EH (cell line): ENCODE measurements at places on chromosomes 11 and 22.
A peak's percentile ranks its signal among the peaks of the same experiment; 100 is the strongest.

- DNase-seq = no peak
Measured at GRCh38 chr11:3002351-3002861, 10.3 kb upstream of the NAP1L4 start.

DNA sequence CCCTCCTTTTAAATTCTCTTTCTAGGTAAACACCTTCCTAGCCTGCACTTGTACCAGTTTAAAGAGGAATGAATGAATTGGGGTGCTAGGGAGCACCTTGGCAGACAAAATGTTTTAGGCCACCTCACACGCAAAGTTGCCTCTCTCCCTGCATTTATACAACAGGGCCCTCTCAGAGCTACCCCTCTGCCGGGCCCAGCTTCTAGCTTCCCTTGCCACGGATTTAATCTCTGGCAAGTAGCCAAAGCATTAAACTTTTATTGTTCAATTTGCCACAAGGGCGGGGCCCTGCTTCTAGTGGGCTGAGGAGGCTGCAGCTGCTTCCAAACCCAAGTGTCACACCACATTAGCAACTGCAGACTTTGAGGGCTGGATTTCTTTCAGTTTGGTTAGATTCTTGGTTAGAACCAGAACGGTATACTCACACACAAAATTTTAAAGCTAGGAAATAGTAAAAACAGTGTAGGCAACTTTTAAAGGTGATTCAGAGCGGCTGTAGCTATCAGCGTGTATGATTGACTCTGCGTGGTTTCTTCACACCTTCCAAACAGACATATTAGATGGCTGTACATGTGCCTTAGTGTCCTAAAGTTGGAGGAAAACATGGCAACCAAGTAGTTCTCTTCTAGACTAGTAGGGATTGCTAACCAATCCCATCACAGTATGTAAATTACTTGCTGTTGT is 6.5 kb downstream of the KREMEN1 start:
- DNase-seq = peak; percentile 47

DNA sequence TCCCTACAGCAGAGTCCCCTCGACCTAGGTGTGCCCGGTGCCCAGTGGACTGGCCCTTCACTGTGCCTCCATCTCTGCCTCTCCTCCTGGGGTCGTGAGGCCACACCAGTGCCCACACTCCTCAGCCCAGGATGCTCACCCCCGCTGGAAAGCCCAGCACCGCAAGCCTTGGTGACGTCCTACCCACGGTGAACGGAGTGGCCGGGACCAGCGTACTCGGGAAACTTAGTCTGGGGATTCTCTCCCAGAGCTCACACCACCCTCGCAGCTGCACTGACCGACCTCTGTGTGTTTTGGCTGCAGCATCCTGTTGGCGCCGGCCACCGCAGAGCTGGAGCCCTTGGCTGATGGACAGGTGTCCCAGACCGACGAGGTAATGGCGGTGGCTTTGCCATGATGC is 35.5 kb upstream of the KRTAP5-7 start:
- DNase-seq = no peak

DNA sequence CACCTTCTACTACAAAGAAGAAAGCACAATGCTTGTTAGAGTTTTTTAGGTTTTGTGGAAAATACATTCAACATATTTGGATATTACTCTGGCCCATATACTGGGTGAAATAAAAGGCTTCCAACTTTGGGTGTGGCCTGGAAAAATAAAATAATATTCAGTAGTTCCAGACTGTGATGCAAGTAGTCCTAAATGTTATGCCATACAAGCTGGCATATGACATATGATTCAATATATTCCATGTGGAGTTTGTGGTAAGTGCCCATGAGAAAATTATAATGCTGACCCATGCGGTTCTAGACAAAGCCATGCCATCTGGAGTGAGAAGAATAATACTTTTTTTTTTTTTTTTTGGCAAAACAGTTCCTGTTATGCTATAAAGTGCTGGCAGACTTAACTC is 683.3 kb downstream of the LUZP2 start:
- no peak for DNase-seq

DNA sequence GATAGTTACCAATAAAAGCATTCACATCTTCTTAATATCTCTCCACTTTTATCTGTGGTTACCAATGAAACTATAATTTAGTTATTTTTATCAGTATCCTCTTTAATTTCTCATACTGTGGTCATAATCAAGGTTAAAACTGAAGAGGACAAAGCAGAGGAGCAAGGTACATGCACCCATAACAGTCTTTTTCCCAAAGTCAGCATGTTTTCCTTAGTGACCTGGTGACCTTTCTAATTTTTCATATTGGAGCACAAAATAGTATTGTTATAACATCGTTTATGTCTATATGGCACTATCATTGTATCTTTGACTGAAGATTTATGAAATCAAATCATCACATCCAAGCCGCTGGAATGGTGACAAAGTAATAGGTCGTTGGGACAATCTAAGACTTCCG is 51.5 kb upstream of the CHORDC1 start:
- DNase-seq = no peak

DNA sequence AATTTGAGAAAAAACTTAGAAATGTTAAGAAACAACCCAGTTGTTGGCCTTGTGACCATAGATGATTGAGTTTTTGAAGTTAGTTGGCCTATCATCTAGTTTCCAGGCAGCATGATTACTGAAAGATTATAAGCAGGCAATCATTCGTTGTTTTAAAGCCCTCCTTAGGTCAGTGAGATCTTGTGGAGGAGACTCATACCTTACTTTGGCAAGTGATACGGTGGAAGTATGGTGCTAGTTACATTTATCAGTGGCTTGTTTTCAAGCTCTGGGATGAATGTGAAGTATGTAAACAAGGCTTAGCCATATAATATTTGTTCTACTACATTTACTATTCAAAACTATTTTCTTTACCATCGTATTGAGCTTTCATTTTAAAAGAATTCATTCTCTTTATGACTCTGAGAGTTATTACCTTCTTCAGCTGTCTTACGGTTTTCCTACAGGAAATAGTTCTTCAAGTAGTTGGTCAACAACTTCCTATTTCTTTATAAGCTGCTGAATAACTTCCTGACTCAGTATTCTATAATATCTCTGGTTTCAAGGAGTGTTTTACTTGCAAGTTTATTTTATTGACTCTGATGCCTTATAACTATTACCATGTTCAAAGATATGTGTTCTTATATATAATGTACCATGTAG is 7.3 kb downstream of the YAP1 start:
- DNase-seq = peak; percentile 55

DNA sequence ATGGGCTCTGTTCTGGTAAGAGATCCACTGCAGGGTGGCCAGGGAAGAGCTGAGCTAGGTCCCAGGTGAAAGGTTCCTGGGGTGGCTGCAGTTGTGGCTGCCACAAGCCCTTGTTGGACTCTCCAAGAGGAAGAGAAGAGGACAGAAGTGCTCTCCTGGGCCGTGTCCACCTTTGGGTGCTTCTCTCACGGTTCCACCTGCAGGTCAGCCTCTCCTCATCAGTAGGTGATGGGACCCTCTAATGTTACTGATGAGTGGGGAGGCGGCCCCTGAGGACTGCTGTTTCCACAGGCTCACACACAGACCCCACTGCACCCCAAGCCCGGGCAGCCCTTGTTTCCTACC is 804.9 kb downstream of the BRD1 start:
- no peak for DNase-seq

GRCh38 chr22:17098379-17098819 is 13.6 kb downstream of the IL17RA start:
- DNase-seq = no peak

- DNase-seq = no peak
Measured at GRCh38 chr11:8066911-8067455, 14.0 kb upstream of the TUB start.

- no peak for DNase-seq
Measured at GRCh38 chr11:118138839-118139420, 13.7 kb downstream of the SCN4B start.

GRCh38 chr11:101127197-101127698 is 2.4 kb downstream of the PGR start:
- DNase-seq = no peak

- DNase-seq = peak; percentile 37
Measured at GRCh38 chr11:16759857-16760508, 21.5 kb downstream of the C11orf58 start.

DNA sequence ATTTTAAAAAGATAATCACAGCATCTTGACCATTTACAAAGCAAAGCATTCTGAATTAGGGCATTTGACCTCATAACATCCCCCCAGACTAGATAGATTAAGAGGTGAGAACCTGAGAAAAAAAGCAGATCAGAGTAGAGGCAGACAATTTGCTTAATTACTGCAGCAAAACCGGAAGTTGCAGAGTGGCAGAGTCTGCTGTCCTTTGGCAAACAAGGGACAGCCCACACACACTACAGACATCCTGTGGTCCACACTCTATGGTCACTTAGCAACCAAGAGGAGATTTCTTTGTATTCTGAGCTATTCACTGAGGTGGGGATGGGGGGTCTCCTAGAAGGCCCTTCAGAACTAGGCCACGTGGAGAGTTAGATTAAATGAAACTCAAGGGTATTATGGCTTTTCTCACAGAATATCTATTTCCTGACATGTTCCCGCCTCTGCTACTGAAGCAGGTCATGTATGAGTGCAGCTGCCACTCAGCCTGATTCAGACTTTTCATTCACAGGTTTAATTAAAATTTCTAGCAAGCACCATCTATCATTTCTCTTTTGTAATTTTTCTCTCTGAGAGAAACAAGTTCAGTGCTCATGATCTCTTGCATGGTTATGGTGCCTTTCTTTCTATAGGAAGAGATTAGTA is 48.5 kb downstream of the SVIP start:
- no peak for DNase-seq

DNA sequence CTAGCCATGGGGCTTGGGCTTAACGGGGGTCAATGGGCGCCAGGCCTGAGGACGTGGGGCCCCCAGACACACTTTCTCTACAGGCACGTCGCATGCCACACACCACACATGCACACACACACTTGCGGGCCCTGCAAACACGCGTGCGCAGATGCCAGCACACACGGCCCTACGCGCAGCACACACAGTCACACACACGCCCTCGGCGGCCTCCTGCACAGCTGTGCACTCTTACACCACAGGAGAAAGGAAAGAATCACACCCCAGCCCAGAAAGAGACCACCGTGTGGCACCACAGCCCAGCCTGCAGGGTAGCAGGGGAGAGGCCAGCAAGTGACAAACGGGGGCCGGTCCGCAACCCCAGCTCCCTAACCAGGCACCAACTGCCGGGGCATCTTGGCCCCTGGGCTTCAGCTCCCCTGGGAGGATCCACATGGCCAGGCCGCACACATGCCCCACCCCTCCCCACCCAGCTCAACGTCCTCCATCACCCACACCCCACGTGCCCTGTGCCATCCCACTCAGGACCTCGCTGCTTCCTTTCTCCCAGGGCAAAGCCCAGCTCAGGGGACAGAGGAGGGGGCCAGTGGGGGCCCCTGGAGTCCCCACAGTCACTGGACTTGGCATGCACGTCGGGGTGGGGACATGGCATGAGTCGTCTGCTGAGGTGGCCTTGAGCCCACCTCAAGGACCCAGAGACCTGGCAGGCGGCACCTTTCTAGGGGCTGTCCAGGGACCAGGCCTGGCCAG is 26.3 kb upstream of the TH start:
- DNase-seq = no peak

DNA sequence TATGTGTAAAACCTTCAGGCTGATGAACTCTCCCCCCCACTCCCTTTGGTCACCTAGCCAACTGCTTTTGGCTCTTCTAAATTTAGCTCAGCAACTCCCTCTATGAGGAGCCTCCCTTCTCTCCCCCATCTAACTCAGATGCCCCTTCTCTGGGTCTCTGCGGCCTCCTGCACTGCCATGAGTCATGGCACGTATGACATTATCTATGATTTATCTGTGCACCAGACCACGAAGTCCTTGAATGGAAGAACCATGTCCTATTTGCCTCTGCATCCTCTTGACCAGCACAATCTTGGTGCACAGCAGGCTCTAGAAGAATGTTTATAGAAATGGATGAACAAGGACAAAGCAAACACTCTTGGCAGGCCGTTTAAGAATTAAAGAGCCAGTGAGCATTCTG is 46.0 kb downstream of the RPL27A start:
- peak; percentile 89 for DNase-seq

- no peak for DNase-seq
Measured at GRCh38 chr11:75422248-75423231, 10.5 kb downstream of the KLHL35 start.

GRCh38 chr11:488062-488461 is 19.0 kb downstream of the RNH1 start:
- no peak for DNase-seq

DNA sequence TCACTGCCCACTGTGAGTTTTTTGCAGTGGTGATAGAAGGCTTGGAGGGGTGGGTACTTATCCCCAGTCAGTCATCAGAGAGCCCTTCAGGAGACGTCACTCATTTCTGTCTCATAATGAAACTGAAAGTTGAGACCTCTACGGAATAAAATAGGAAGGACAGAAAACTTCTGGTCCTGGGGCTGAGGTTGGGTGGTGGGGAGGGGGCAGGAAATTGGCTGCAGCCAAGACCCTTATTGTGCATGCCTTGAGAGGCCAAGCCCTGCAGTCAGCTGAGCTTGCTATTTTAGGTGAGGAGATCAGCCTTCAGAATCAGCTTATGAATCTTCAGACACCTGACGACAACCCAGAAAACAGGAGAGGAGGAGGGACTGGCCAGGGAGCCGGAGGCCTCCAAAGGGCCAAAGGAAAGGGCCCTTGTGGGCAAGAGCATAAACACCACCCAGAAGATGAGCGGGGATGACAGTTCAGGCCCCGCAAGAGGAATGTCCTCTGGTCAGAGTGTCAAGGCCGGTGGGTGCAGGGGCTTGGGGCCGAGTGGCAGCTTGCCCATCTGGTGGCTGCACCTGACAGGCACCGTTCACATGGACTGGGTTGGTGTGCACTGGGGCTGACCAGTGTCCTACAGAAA is 17.9 kb upstream of the ADA2 start:
- DNase-seq = no peak

GRCh38 chr11:127588431-127588830 is 587.9 kb upstream of the KIRREL3 start:
- no peak for DNase-seq

DNA sequence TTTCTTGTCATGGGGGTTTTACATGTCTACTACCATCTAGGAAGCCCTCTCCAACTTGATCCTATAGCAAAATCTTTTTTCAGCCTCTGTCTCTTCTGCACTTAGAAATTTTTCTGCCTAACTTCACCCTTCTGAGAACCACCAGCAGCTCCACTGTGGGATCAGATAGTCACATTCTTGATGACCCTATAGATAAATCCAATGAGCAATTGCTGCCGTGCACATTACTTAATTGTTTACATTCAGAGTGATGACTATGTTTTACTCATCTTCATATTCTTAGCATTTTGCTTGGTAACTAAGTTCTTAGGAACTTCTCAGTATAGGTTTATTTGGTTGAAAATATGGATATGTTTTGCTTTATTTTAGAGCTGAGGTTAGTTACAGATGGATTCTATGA is 12.4 kb upstream of the ETS1 start:
- peak; percentile 84 for DNase-seq
